ENCODE measurements at places on chromosomes 5 and 9.

GRCh38 chr9:121636978-121637712 lies 14.3 kb upstream of the DAB2IP start:
- no peak for DNase-seq

- DNase-seq = no peak
Observed at GRCh38 chr5:8058616-8059190, 189.8 kb downstream of the MTRR start.

DNA sequence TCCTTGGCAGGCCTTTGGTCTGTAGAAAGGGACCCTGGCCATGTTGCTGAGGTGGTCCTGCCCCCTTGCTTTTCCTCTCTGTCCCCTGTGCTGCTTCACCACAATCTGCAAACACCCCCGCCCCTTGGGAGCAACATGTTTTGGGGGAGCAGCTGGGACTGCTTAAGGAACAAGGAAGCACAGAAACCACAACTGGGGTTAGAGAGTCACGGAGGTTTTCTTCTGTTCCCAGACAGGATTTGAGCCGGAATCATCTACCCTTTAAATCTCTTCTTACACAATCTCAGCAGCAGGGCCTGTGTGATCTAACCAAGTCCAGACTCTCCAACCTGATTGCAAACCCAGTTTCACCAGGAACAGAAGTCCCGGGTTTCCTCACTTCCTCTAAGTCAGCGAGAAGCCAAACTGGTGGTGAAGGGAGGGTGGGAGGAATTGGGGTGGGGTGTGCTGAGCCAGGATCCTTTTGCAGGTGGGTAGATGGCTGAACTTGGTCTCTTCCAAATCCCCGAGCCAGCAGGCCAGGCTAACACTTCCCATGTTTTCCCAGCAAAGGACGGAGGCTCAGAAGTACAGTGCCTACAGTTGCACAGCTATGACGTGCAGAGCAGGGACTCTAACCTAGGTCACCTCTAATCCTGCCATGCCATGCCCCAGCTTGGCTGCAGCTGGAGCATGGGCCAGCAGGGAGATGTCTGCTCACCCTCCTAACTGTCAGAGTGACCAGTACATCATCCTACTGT lies 25.0 kb downstream of the SH3PXD2B start:
- no peak for DNase-seq

DNA sequence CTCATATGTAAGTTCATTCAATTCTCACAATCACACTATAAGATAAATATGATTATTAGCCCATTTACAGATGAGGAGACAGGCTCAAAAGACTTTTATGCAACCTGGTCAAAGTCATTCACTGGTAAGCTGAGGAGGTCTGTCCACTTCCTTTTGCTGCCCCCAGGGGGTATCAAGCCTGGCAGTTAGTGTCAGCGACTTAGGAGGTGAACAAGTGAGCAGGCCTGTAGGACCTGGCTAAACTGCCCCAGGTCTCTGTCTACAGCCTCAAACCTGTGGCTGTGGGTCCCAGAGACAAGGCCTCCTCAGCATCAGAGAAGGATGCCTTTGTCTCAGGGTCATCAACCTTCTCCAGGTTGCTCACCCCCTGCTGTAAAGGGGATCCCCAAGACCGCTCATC lies 10.4 kb downstream of the TGFBI start:
- no peak for DNase-seq

- no peak for DNase-seq
Observed at GRCh38 chr9:97903177-97903576, 19.1 kb downstream of the TRMO start.

DNA sequence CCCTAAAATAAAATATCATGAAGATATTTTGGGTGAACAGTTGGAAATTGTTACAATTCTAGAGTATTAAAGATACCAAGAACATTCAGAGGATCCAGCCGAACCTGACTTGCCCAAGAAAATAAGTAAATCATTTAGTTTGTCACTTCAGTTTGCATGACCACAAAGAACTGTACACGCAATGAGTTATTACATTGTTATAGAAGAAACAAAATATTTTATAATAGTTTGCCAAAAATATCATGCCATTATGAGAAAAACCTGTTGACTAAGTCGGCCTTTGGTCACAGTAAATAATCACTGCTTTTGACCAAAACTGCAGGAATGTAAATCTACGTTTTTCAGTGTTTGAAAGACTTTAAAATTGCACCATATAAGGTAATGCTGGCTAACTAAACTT lies 27.9 kb downstream of the TRIO start:
- no peak for DNase-seq

DNA sequence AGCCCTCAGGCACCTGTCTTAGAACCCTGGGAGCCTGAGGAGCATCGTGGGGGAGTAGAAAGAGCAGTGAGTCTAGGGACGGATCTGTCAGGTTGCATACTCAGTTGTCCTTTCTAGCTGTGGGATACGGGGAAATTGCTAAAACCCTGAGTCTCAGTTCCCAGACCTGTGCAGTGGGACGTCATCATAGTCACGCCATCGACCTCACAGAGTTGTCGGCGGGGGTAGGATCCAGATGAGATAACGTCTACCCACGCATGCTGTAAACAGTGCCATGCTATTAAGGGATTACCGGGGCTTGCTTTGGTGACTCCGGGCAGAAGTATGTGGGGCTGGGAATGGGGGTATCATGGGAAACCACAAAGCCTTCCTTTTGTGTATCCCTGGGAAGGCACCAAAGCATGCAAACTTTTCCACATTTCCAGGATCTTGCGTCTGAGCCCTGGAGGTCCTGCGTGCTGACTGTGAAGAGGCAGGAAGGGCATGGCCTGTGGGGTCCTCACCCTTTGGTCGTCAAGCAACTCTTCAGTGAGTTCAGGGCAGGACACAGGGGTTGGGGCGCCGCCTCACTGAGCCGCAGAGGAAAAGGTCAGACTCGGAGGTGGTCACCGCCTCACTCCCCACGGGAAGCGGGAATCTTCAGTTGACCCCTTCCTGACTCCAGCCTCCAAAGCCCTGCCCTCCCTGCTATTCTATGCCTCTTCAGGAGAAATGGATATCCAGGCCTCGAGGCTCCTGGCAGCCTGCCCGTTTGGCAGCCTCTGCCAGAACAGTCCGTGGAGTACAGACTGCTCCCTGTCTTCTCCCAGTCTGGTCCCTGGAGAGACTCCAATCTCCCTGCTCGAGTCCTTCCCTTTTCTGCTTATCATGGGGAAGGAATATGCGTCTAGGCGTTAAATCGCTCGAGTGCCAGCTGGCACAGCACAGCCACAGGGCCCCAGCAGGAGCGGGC lies 186.8 kb upstream of the KLF9 start:
- DNase-seq = peak; percentile 84

DNA sequence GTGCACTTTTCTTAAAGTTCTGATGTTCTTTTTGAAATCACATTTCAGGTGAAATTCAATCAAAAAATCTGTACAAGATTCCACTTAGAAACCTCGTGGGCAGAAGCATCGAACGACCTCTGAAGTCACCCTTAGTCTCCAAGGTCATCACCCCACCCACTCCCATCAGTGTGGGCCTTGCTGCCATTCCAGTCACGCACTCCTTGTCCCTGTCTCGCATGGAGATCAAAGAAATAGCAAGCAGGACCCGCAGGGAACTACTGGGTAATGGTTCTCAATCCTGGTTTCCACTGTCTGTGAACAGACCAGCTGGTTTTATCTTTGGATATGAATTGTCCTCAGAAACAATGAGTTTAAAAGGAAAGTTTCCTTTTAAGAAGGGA lies 8.1 kb upstream of the SLC2A8 start:
- DNase-seq = no peak

DNA sequence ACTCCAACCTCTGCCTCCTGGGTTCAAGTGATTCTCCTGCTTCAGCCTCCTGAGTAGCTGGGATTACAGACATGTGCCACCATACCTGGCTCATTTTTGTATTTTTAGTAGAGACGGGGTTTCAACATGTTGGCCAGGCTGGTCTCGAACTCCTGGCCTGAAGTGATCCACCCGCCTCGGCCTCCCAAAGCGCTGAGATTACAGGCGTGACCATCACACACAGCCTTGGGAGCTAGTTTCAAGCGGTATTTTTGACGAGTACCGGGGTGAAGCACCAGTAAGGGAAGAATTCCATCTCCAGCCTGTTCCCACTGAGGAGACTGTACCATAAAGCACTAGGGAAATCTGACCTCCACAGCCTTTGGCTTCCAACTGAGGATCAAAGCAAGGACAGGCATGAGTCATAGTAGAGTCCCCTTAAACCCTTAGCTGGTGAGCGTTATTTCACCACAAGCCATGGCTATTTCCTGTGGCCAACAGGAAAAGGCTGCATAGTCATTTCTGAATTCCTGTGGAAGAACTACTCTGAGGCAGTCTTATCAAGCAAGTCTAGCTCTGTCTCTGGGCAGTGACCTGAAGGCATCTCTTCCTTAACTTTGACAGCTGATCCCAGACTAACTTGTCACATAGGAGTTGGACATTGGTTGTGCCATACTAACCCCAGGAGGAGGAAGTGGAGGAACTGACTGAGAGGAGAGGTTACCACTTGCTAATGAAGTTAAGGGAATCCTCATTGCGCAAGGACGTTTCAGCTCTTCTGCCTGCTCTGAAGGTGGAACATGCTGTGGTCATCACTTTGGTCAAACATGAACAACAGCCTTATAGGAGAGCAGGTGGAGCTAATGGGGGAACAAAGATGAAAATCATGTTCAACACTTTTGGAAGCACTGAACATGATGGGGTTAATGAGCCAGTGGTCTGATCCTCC lies 85.8 kb upstream of the DMRT1 start:
- DNase-seq = no peak

DNA sequence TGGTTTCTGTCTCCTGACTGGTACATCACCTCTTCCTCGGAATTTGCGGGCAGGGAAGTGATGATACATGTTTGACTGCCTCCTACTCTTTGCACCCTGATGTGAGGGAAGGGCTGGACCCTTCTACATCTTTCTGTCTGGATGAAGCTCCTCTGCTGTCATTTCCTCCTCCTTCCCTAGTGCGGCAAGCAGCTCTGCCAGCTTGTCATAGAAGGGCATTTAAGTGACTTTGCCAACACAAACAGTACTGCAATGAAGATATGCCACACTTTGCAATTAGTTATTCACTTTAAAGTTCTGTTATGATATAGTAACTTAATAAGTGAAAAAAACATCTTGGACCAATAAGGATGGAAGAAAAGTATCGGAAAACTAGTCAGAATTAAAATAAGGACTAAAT lies 48.5 kb upstream of the ABL1 start:
- no peak for DNase-seq

DNA sequence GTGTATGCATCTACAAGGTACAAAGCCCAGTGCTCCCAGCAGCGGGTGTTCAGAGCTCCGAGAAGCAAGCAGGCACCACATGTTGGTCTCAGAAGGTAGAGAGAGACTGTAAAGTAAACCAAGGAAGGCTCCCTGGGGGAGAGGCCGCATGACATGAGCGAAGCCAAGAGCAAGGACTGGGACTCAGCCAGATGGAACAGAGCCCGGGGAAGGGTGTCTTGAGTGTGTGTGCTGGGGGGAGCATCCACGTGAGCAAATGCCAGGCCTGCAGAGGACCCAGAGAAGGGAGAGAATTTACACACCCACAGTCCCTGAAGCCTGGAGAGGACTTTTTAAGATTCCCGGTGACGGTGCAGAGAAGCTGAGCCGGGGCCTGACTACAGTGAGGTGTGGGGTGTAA lies 15.2 kb upstream of the KCNIP1 start:
- DNase-seq = no peak

DNA sequence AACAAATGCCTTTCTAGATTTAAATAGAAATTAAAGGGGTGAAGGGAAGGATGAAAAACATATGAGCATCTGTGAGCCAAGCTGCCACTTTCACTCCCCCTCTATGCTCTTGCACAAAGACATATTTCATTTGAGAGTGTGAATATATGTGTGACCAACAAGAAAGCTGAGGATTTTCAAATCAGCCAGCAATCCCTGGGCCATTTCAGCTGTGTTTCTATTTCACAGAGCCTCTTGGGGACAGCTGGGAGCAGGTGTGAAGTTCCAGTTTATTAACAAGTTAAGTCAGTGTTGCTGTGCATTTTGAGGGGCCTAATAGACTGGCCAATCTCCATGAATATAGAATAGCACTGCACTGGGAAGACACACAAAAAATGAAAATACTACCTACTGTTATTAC lies 248.7 kb upstream of the RGMB start:
- no peak for DNase-seq

- no peak for DNase-seq
Observed at GRCh38 chr5:179875741-179876609, 17.4 kb upstream of the MRNIP start.

DNA sequence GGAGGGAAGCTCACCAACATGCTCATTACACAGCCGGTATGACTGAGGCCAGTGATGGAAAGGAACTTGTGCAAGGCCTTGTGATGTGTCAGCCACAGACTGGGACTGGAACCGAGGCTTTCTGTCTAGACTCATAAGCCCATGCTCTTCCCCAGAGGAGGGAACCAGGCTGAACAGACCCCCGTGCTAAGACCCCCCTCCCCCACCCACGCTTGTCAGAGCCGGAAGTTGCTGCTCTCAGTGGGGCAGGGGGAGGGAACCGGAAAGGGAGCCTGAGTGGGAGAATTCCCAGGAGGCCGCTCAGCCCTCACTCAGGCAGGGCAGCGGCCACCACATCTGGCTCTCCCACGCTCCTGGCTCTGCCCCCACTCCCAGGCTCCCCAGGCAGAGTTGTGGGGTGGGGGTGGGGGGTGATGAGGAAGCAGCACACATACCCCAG lies 4.1 kb upstream of the PDGFRB start:
- no peak for DNase-seq

GRCh38 chr5:81878333-81878732 lies 93.5 kb upstream of the ATG10 start:
- no peak for DNase-seq

DNA sequence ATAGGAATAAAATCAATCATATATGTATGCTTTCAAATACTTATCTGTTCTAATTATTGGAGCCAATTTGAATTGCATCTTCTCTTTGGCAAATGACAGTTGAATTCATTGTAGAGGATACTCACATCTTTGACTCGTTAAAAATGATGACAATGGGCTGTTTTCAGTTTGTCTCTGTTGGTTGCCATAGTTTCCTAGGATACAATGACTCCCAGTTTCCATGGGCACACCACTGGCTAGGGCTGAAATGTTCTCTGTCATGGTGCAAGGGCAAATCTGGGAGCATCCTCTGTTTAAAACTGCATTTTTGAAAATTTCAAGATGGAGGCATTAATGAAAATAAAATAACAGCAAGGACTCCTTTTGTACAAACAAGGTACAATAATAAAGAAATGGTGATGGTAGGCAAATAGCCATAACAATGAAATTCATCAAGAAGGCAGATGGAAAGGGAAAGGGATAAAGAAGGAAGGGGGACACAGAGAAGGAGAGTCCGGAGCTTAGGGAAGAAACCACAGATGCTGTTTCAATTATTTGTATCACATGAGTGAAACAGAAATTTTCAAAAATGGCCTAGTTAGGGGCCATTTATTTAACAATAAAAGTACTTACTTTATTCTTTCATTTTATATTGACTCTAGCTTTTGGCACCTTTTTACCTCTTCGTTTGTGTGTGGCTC lies 378.8 kb upstream of the SEMA6A start:
- DNase-seq = peak; percentile 7

- DNase-seq = no peak
Observed at GRCh38 chr9:121989010-121989409, 104.1 kb downstream of the TTLL11 start.

All from hippocampal formation (tissue), 2 donors.